ENCODE measurements at places on chromosomes 11 and 22. TPM values are rescaled to one million over a fixed set of nuclear protein-coding genes. Genes with fewer than 3 reads are reported as not detected.

The GNG3 gene
- not detected for total RNA-seq

The HOATZ gene
- not detected for total RNA-seq

The SLC25A45 gene
- total RNA-seq, result 13.3 TPM

The BLID gene
- total RNA-seq, result not detected

The ABCG4 gene
- 0.41 TPM for total RNA-seq

The MMP11 gene
- 0.27 TPM for total RNA-seq

The ZNF214 gene
- 0.79 TPM for total RNA-seq

The PRMT3 gene
- total RNA-seq, result 33.8 TPM

The CLMP gene
- total RNA-seq, result 23.7 TPM

The OR52I1 gene
- not detected for total RNA-seq

The OR8A1 gene
- not detected for total RNA-seq

The OR2D2 gene
- total RNA-seq, result not detected

The L3MBTL2 gene
- 17.4 TPM for total RNA-seq

The RHOD gene
- 53.3 TPM for total RNA-seq

The OR10A2 gene
- total RNA-seq, result not detected

The PRR33 gene
- not detected for total RNA-seq

The CALCA gene
- not detected for total RNA-seq

The FGF3 gene
- total RNA-seq, result not detected

The LRRC74B gene
- total RNA-seq, result not detected

The LINC01488 gene
- total RNA-seq, result not detected

The INPP5J gene
- 0.44 TPM for total RNA-seq
